ENCODE measurements at places on chromosomes 3 and 15.
A peak's percentile ranks its signal among the peaks of the same experiment; 100 is the strongest.

- no peak for DNase-seq
Observed at GRCh38 chr3:135865085-135865484, 100.4 kb upstream of the PPP2R3A start.

- no peak for DNase-seq
Observed at GRCh38 chr15:58148120-58148519, 9.9 kb downstream of the AQP9 start.

- DNase-seq = no peak
Observed at GRCh38 chr3:28240441-28240840, 978 bp upstream of the CMC1 start.

- peak; percentile 30 for DNase-seq
Observed at GRCh38 chr3:25427942-25428788, at the start of gene RARB. RARB (plus strand) TSS chr3:25428263; CDS start chr3:25428732, 469 bp downstream.

DNA sequence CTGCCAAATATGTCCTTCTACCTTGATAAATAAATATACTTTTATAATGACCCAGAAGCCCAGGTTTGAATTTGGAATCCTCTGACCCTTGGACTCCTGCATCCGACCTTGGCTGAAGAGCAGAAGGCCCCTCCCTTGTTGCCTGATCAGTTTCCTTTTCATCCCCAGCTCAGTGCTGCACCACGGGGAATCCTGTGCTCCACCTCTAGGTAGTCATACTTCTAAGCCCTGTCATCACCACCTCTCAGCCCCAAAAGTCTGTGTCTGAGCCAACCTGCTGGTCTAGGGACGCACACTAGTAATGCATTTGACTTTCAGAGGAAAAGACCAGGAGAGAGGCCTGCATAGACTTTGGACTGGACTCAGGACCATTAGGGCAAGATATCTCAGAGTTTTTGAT, 310.6 kb downstream of the NLGN1 start:
- DNase-seq = no peak

DNA sequence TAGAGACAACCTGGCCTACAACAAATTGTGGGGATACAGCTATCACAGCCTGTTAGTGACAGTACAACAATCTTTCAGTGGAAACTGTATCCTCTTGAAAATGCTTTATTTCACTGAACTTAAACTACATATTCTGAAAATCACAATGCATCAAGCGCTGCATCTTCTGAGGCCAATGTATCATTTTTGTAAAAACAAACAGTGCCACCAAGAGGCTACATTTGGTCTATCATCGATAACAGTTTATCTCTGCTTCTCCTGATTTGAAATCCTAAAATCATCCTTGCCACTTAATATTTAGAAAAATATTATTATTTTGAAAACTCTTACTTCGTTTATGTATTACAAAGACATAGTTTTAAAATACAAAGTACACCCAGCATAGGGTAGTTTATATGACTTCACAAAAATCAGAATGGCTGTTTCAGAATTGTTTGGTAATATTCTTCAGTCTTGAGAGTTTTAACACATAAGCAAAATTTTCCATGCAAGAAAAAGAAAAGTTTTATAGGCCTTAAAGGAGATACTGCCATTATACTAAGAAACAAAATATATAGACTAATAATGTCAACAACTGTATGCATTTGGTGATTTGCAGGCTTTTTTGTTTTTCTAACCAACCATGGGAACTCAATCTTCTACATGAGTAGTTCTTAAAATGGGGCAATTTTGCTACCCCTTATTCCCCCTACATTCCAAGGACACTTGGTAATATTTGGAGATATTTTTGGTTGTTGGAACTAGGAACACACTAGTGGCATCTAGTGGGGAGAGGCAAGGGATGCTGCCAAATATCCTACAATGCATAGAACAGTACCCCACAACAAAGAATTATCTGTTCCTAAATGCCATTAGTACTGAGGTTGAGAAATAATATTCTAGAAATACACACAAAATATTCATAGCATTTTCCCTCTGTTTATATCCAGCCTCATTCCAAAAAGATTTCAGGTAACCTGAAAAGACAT, 42.3 kb downstream of the WDR72 start:
- DNase-seq = peak; percentile 24

DNA sequence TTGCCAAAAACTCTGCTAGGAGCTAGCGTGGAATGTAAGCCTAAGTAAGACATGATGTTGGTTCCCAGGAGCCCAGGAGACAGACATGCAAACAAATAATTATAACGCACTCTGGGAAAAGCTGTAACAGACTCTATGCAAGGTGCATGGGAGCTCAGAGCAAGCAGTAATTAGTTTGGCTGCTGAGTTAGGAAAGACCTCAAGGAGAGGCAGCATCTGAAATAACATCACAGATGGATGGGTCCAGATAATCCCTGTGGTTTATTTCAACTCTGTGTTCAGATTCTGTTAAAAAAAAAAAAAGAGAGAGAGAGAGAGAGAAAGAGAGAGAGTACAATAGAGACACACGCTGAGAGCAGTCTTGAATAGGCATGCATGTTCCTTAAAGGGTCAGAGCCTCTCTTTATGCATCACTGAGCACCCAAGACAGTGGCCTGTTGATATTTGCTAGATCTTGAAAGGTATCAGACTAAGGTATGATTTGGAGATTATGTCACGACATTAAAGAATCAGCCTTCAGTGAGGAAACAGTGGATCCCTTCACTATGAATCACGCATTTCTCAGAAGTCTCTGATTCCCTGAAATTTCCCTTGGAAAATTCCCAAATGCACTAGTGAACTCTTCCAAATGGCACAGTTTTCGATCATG, 124.4 kb upstream of the LIPC start:
- no peak for DNase-seq
